A549 (cell line): ENCODE measurements at places on chromosomes 11 and 22.
A peak's percentile ranks its signal among the peaks of the same experiment; 100 is the strongest.

DNA sequence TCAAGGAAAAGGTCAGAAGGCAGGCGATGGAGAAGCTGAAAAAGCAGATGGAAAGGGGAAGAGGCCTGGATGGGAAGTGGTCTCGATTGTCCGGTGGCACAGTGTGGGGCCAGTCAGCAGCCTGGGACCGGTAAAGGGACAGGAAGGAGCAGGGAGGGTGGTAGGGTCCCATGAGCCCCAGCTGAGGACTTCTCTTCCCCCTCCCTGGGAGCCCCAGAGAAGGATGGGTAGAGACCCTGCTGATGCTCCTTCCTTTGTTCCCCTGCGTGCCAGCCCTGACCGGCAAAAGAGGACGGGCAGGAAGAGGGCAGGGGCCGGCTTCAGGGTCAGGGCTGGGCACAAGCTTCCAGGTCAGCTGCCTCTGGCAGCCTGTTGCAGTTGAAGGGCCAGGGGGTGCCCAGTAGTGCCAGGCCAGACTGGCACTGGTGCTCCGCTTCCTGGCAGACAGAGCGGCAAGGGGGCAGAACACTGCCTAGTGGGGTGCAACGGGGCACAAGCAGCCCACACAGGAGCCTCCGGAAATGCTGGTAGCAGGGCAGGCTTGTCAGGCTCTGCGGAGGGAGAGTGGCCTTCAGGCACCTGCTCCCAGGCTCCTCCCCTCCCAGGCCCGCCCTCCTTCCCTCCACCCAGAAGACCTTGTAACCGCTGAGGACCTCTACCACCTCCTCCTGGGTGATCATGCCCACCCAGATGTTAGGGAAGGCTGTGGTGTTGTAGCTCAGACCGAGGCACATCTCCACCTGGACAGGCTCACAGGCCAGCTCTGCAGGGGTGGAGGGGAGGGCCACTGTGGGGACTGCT lies 739 bp upstream of the C1QTNF5 start:
- DNase-seq: no peak

GRCh38 chr11:61052182-61052972 lies 49.9 kb upstream of the CD5 start:
- no peak for DNase-seq

GRCh38 chr11:44029507-44029845 lies 18.3 kb upstream of the ACCSL start:
- DNase-seq: no peak

- DNase-seq: no peak
Measured at GRCh38 chr11:104106136-104106754, 57.7 kb downstream of the PDGFD start.

GRCh38 chr11:2580061-2580421 lies 119.8 kb downstream of the KCNQ1OT1 start:
- DNase-seq: no peak

DNA sequence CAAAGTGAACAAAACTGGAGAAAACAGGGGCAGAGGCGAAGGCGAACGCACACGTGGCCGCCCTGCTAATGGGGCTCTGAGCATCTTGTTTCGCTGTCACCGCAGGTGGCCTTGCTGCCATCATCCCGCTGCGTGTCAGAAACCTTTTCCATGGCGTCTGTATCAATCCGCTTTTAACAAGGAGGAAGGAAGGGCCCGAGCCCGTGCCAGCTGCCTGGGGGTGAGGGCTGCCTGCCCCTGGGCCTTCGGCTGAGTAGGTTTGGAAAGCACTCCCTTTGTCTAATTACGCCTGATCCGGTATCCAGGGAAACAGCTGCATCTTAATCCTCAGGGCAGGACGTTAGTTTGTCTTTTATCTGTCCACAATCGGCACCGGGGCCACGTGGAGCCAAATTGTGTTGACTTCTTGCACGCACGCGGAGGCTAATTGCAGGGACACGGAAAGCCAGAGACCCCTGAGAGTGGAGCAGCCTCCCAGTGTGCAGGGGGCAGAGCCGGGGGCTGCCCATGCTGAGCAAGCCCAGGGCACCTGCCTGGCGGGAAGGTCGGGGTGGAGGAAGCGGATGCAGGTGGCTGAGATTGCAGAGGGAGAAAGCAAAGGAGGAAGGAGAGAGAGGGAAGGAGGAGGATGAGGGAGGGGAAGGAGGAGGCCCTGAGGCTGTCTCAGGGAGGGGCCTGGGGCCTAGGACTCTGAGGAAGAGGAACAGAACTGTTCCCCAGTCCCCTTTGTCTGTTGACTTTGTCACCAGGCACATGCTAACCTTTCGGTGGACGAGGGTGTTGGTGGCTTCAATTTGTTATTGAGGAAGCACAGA lies 19.2 kb upstream of the TH start:
- no peak for DNase-seq

- DNase-seq: no peak
Measured at GRCh38 chr22:30183861-30184278, 62.7 kb downstream of the LIF start.

DNA sequence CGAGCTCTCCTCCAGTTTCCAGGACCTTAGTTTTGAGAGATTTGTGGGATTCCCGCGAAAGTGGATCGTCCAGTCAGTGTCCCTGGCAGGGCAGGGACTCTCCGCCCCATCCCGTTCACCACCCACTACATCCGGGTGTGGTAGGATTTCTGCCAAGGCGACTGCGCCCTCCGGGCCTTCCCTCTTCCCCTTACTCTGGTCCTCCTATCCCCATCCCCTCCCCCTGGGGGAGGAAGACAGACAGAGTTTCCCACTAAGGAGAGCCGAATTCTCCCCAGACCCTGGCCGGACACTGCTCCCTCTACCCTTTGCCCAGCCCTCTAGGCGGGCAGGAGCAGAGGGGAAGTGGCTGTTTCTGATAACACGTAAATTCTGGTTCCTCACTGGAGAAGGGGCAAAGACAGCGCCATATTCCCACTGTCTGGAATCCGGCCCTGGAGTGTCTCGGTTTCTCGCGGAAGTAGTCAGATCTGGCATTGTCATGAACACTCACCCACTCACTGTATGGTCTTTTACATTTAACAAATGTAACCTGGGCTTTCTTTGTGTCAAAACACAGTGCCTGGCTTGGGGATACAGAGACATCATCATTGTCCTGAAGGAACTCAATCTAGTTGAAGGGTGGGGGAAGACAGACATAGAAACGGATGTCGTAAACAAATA lies 1.1 kb upstream of the NECTIN1 start:
- peak; percentile 37 for DNase-seq

DNA sequence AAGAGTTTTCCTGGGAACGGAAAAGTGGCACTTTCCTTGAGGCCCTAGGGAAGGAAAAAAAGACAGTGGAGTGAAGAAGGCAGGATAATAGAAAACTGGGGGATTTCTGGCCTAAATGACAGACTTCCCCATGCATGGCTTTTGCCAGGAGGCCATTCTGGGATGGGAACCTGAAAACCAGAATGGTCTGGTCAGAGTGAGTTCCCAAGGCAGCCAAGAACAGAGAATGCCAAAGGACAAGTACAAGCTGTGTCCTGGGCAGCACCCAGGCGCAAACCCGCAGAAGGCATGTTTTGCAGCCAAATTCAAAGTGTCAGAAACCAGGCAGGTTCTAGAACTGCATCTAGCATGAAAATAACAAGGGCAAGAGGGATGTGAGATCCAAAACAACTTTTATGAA lies 162.4 kb downstream of the SPON1 start:
- no peak for DNase-seq

- DNase-seq: no peak
Measured at GRCh38 chr11:34567733-34568132, 53.2 kb upstream of the EHF start.

- DNase-seq: peak; percentile 30
Measured at GRCh38 chr11:22193348-22194051, 615 bp downstream of the ANO5 start.

- DNase-seq: peak; percentile 89
Measured at GRCh38 chr11:75386942-75387630, 12.2 kb upstream of the RPS3 start.

- DNase-seq: no peak
Measured at GRCh38 chr11:78203184-78203583, 14.5 kb downstream of the USP35 start.

- no peak for DNase-seq
Measured at GRCh38 chr11:19652623-19653375, 59.8 kb upstream of the NAV2 start.

DNA sequence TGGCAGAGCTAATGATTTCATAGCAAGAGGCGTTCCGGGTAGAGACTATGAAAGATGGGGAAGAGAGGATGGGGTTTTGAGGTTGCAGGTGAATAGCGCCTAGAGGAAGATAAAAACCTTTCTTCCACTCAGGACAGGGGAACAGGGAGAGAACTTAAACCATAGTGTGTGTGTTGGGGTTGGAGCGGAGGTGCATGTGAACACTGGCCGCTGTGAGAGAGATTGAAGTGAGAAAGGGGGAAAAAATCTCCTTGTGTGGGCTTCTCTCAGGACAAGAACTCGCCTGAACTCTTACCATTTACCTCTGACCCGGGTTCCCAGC lies 3.4 kb downstream of the BSX start:
- DNase-seq: no peak

DNA sequence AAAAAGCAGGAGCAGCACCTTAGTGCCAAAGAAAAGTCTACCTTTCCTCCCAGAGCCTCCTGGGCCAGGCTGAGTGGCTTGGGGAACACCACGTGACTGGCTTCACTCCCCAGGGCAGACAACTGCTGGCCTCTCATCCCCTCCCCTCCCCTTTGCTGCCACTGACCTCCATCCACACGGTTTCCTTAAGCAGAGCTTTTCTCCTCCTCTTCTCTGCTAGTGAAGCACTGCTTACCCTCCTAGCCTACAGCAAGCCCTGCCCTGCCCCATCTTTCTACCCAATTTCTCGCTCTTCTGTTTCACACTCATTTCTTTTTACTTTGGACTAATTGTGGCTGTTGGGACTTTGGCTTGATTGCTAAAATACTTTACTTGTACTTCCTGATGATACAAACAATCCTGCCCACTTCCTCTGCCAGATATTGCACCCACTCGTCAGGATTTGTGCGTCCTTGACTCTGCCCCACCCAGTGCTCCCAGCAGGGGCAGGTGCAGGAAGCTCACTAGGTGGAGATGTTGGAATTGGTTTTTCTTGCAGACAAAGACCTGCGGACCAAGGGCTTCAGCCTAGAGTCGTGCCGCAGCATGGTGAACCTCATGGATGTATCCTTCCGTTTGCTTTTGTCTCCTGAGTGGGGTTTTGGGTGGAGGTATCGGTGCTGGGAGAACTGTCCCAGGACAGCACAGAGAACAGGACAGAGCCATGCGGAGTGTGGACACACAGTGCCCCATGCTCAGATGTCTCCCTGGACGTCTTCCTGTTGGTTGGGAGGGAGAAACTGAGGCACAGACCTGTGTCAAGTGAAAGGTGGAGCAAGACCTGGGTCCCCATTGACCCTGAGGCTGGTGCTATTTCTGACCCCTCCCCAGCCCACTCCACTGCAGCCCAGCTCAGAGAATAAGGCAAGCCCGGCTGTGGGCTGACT lies 27.3 kb downstream of the CAPN1 start:
- DNase-seq: no peak

GRCh38 chr11:107505647-107506225 lies 48.1 kb upstream of the CWF19L2 start:
- no peak for DNase-seq

DNA sequence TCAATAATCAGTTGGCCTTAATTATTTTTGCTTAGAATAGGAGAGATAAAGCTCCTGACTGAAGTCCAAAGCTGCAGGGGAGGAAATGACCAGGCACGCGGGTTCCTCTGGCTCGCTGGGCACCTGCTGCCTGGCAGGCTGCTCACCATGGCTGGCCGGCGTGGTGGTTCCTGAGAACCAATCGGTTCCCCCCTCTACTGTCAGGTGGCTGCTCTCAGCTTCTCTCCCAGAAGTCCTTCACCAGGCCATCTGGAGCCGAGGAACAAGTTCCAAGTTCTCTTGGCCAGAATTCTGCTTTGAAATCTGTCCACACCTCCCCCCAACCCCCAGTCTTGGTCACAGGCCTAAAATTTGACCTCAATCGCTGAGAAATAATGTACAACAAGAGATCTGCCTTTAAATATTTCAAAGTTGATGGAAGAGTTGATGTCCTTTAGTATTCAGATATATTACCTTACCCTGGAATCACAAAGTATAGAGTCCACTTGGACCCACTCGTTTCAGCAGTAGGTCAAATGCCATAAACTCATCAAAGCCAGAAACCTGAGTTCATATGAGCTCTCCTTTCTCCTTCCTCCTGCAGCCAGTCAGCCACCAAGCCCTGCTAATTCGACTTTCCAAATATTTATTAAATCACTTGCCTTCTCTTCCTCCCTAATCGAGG lies 25.2 kb downstream of the EXPH5 start:
- no peak for DNase-seq

DNA sequence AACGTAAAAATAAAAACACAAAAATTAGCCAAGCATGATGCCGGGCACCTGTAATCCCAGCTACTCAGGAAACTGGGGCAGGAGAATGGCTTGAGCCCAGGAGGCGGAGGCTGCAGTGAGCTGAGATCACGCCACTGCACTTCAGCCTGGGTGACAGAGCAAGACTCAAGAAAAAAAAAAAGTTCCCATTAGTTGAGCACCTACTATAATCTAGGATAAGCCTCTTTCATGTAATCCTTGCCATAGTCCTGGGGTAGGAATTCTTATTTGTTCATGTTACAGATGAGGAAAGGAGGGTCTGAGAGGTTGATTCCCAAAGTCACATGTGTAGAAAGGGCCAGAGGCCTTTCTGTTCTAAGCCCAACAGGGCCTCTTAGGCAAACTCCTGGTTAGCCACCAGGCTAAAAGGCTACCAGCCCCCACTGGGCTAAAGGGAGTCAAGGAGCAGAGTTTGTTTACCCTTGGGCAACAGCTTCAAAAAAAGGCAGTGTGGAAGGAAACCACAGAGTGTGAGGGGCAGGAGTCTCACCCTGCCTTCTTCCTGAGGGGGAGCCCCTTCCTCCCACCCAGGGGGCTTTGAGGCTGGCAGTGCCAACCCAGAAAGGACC lies 21.6 kb upstream of the CSNK1E start:
- no peak for DNase-seq

DNA sequence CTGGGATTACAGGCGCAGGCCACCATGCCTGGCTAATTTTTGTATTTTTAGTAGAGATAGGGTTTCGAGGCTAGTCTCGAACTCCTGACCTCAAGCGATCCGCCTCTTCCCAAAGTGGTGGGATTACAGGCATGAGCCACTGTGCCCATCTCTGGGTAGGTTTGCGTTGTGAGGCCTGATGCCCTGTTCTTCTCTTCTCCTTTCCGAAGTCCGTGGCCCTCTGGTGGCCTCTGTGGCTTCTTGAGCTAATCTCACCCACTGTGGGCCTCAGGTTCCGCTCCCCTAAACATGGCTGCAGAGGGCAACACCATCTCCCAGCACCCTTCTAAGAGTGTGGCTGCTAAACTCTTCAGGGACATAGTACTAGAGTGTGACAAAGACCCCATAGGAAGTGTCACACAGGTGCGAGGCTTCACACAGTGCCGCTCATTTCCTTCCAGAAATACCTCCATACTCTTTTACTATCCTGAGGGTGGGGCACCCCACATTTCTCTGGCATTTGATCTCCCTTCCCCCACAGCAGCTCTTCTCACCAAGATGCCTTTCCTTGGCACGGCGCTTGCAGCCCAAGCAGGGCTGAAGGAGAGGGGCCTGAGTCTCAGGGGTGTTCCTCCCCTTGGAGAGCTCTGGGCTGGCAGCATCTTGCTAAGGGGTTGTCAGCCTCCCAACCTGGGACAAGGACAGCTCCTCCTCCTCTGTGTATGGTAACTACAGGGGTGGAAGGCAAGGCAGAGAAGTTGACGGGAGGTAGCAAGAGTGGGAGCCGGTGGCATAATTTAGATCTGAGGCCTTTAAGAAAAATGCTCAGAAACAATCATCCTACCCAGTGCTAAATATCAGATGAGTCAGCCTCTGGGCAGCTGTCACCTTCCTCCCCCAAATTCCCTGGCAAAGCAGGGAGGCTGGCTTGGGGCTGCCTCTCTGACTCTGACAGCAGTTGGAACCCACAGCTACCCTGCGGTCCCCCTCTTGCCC lies 6.1 kb downstream of the THY1 start:
- DNase-seq: no peak
